ENCODE measurements at places on chromosomes 4 and X. TPM values are rescaled to one million over a fixed set of nuclear protein-coding genes. Genes with fewer than 3 reads are reported as not detected.

CSTF2 gene
- 34.4 TPM for total RNA-seq

PAGE2B gene
- total RNA-seq, result not detected

ETDA gene
- not detected for total RNA-seq

ZAR1 gene
- total RNA-seq, result not detected

ALPK1 gene
- 2.1 TPM for total RNA-seq

XK gene
- total RNA-seq, result 0.31 TPM

ARSD gene
- 14.2 TPM for total RNA-seq

SCML1 gene
- 4.3 TPM for total RNA-seq

PLS3 gene
- total RNA-seq, result 214 TPM

COL4A6 gene
- 16.2 TPM for total RNA-seq

KLHL13 gene
- total RNA-seq, result 0.27 TPM

Measured in A549 treated with GW870086 at 1 μM for 4 hours (cell line).